ENCODE measurements at places on chromosomes 3 and 15. TPM values are rescaled to one million over a fixed set of nuclear protein-coding genes. Genes with fewer than 3 reads are reported as not detected.

The CLDN18 gene
- 3.0 TPM for polyA plus RNA-seq

The SLC24A5 gene
- 1.3 TPM for polyA plus RNA-seq

The C3orf49 gene
- 1.2 TPM for polyA plus RNA-seq

The WDR93 gene
- 1.9 TPM for polyA plus RNA-seq

The STXBP5L gene
- polyA plus RNA-seq, result 0.20 TPM

The ISLR gene
- polyA plus RNA-seq, result 37.2 TPM

All from left renal cortex interstitium (tissue), 4 donors.